ENCODE measurements at places on chromosomes 2 and 18.

GRCh38 chr2:226123300-226123699 lies 676.3 kb downstream of the IRS1 start:
- DNase-seq = no peak

GRCh38 chr2:141942006-141942789 lies 188.6 kb downstream of the LRP1B start:
- DNase-seq = no peak

- no peak for DNase-seq
Observed at GRCh38 chr2:64019975-64020528, 824 bp upstream of the VPS54 start.

DNA sequence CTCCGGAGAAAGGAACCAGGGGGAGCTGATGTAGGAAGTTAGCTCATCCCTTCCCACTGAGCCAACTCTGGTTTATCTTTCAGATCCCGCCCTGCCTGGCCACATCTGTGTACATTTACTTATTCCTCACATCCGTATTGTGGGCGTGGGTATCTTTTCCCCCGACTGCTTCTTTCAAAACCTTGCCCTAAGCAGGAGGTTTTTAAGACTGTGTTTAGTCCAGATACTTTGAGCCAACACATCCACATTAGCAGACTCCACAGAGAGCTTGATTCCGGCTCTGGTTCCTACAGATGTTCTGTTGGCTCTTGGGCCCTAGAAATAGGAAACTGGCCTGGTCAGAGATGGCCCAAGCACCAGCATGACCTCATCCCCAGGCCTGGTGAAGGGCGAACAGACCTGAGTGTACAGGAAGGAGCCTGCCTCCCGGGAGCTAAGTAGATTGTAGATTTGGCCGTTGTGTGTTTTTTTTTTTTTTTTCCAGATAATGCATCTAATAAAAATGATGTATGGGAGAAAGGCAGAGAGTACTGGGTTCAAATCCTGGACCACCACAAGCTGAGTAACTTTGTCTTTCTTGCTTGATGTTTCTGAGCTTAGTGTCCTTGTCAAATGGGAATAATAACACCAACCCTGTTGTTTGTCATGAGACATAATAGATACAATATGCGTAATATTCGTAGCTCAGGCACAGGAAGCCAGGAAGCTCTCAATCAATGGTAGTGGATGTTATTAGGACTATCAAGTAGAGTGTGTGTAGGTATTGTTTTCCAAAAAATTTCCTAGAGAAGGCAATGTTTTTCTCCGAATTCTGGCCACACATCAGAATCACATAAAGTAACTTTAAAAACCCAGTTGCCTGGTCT lies 92.3 kb downstream of the PRKCE start:
- DNase-seq = no peak

- no peak for DNase-seq
Observed at GRCh38 chr18:9017905-9018227, 84.6 kb upstream of the NDUFV2 start.

GRCh38 chr2:70094978-70095719 lies 7.9 kb downstream of the PCBP1 start:
- no peak for DNase-seq

DNA sequence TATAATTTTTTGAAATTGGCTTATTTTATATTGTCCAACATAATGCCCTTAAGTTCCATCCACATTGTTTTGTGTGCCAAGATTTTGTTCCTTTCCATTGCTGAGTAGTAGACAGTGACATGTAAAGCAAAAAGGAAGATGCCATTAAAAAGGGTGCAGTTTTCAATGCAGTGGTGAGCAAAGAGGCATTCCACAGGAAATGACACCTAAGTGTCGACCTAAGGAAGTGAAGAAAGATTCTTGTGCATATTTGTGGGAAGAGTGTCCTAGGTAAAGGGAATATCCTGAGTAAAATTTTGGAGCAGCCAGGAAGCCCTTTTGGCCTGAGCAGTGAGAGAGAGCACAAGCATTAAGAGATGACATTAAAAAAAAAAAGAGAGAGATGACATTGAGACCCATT lies 1099.9 kb downstream of the DPP10 start:
- DNase-seq = no peak

- no peak for DNase-seq
Observed at GRCh38 chr2:6692056-6692455, 173.7 kb downstream of the CMPK2 start.

GRCh38 chr2:141399270-141399669 lies 731.5 kb downstream of the LRP1B start:
- DNase-seq = no peak

DNA sequence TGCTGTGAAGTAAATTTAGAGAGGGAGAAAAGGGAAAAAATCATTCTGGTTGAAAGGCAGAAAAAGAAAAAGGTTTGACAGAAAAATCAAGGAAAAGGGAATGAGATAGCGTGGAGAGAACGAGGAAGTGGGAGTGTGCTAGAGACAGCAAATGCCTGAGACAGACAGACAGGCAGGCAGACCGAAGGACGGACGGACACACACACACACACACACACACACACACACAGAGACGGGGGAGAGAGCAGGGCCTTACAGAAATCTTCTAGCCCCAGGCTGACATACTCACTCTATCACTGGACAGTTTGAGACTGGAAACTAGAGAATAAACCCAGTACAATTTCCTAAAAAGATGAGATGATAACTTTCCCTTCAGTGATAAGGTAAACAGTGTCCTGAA lies 238.4 kb downstream of the ZNF521 start:
- no peak for DNase-seq

DNA sequence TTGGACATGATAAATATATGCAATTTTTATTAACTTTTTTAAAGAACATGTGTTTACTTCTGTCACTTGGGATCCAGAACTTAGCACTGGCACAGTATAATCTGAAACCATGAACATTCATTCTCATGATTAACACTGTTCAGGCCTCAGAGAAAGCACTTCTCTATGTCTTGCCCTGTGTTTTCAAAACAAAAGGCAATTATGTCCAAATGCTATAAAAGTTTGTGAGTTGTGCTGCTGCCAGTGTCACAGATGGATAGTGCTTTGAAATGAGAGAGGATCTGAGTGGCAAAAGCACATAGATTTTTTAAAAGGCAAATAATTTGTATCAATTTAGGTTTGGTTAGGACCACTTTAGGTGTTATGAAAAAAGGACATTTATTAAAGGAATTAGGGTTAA lies 470.5 kb upstream of the FAM98A start:
- no peak for DNase-seq

DNA sequence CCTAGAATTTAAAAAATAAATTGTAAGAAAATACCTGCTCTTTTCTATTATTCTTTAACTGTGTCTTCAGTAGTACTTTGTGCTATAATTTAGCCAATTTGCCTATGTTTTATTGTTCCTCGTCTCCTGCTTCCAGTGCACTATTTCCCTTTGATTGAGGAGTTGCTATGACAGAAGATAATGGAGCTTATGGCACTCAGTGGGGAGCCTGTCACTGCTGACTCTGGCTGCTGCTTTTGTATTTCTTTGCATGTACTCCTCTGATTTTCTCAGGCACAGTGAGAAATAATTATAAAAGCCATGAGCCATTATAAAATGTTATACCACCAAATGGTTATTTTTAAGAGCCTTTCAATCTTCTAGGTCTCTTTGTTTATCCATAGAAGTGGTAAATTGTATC lies 1310.8 kb upstream of the SLC39A10 start:
- DNase-seq = no peak

- no peak for DNase-seq
Observed at GRCh38 chr2:29042561-29043075, 31.7 kb downstream of the PCARE start.

DNA sequence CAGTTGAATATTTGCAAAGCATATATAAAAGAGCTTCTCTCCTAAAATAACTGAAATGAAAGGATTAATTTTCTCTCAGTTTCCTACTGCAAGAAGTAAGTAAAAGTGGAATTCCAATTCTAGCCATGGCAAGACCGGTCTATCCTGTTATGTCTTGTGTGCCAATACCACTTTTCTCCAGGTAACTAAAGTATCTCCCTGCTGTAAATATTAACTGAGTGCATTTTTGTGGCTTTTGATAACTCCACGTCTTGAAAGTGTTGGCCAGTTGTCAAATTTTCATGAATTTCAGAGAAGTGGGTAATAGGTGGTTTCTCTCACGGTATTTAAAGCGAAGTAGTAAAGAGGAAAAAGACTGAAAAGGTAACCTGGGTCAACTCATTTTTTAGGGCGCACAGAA lies 225.9 kb downstream of the NEDD4L start:
- DNase-seq = no peak

DNA sequence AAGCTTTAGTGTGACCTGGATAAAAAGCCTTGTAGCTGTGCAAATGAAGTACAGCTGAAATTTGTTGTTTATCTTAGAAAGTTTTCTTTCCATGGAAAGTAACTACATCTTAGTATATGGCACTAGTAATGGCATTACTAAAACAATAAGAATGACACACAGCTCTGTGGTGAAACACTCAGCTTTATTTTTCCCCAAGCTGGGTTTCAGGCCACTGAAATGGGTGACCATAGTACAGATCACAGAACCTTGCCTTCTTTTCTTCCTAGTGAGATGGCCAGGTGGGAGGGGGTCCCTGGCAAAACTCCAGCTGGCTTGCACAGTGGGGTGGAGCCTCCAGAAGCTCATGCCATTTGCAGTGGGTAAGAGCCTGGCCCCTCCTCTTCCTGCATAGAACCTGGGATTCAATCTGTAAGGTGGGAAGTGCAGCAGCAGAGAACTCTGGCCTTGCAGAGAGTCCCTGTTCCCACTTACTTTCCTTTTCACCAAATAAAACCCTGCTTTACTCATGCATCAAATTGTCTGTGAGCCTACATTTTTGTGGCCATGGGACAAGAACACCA lies 17.6 kb upstream of the GRP start:
- DNase-seq = no peak

- DNase-seq = no peak
Observed at GRCh38 chr2:121860758-121861227, 105.3 kb downstream of the TSN start.

DNA sequence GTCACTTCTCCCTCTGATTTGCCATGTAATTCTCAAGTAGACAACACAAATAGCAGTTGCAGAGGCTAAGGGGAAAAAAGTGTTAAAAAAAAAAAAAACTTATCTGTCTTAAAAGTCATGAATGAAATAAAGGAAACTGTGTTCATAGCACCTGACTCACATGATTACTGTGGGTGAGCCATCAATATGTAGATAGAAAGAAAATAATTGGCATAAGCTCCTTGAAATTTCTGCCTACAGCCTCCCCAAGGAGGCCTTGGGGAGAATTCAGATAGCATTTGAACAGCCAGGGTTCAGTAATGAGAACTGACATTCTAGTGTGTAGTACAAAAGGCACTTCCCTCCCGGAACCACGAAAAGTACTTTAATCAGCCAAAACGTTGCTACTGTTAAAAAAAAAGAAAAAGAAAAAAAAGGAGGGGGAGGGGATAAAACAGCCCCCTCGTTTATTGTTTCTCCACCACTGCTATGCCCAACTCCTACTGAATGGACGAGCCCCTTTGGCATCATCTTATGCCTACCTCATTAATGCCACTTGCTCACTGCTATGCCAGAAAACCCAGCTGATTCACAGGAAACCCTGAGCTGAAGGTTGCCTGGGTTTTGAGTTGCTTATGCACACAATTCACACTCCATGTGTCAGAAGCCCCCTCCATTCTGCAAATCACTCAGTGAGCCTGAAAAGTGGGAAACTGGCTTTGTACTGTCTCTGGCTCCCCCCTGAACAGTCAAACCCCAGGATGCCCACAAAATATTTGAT lies 65.5 kb upstream of the KLF7 start:
- DNase-seq = no peak

GRCh38 chr2:186544255-186544675 lies 45.6 kb upstream of the ITGAV start:
- DNase-seq = no peak

DNA sequence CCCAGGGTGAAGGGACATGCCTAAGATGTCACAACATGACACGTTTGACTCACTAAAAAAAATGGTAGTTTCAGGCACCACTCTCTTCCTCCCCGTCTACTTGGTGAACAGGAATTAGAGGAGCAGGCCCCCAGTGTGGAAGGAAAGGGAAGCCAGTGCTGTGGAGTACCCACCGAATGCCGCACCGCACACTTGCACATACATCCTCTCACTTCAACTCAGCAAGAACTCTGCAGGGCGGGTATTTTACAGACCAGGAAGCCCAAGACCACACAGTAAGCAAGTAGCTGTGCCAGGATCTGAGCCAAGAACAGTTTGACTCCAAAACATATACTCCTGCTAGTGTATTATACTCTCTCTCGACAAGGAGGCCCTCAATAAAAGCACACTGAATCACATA lies 69.8 kb downstream of the BCL2 start:
- DNase-seq = no peak

DNA sequence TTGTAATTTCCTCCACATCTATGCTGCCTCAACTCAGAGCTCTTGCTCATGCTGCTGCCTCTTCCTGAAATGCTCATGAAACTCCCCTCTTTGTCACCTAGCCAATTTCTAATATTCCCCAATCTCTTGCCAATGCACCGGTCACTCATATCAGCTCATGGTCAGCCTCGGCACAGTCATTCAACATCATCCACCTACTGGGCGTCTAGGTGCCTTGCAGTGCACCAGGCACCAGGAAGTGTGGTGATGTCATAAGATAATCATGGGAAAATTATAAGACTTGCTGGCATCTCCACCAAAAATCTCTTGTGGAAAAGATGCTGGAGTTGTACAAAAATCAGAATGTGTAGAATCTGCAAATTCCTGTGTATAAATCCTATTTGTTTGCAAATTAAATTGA lies 52.6 kb upstream of the RAB27B start:
- DNase-seq = no peak

DNA sequence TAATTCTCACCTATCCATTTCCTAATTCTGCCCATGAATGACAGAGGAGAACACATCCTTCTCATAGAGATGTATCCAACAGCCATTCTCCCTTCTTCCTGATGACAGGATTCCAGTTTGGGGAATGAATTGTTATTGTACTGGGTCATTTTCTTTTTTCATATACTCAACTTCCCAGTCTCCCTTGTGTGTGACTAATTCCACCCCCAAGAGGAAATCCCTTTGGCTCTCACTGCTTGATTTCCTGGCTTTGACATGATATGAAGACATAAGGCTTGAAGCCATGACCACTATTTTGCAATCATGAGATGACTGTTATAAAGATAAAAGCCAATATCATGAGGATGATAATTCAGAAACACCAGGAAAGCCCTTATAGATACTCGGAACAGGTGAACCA lies 384.7 kb upstream of the ACVR2A start:
- DNase-seq = no peak

- DNase-seq = no peak
Observed at GRCh38 chr18:79529991-79530390, 134.3 kb downstream of the NFATC1 start.

- DNase-seq = no peak
Observed at GRCh38 chr2:1306014-1306686, 107.1 kb upstream of the TPO start.

All from stimulated activated CD8-positive, alpha-beta memory T cell treated with anti-CD3 and anti-CD28 coated beads, Interleukin-15, amount 100 ng/mL, for 48 hours (primary cell).